ENCODE measurements at places on chromosomes 11 and 22.

DNA sequence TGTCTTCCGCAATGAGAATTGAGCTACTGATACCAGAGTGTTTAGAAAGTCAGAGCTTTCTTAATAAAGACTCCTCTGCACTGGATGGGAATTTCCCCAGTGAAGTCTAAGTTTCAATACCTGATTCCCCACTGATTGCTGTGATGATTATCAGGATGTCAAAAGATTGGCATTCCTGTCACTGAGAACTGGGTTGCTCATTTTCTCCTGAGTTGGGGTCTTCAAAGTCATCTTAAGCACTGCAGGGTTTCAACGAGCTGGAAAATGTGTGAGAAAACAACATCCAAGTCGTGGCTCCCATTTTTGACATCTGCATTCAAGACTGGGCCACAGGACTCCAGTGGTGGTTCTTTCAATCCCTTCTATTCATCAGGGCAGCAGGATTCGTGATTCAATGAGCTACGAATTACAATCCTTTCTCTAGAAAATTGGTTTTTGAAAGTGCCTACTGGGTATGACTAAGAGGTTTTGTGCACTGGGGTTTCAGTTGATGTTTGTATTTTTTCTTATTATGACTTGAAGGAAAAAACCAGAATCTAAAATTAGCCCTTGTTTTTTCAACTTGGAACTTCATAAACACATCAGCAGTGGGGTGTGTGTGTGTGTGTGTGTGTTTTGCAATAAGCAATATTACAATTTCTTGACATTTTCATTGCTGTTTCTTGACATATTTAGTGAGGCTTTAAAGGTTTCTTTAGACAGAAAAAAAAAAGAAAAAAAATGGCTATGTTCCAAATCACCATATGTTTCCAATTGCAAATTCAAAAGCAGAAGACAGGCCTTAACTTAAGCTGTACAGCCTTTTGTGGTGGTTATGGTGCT is 233.0 kb downstream of the FAM76B start:
- DNase-seq = no peak

- no peak for DNase-seq
Measured at GRCh38 chr11:2465202-2466068, 20.6 kb downstream of the KCNQ1 start.

DNA sequence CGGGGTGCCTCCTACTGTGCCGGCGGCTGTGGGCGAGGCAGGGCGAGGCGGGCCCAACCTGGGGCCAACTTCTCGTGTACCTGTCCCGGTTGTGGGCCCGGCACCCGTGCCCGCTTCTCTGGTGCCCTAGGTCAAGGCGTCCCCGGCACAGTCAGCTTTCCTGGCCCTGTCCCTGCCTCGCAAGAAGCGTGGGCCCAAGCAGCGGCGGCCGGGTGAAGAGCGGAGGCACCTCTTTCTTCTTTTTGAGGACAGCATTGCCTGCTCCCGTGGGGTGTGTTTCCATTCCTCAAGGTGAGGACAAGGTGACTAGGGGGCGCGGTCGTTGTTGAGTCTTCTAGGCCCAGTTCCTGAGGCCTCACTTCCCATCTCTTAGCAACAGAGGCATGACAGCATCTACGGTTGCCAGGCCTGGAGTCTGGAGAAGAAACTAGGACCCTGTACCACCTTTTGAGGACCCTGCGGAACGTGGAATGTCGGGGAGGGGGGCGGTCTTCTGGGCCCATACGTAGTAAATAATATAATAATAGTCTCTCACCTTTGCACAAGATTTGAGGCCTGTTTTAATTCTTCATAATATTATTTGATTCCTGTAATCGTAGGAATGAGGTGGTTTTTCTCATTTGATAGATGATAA is 418 bp downstream of the ACO2 start:
- DNase-seq = no peak

DNA sequence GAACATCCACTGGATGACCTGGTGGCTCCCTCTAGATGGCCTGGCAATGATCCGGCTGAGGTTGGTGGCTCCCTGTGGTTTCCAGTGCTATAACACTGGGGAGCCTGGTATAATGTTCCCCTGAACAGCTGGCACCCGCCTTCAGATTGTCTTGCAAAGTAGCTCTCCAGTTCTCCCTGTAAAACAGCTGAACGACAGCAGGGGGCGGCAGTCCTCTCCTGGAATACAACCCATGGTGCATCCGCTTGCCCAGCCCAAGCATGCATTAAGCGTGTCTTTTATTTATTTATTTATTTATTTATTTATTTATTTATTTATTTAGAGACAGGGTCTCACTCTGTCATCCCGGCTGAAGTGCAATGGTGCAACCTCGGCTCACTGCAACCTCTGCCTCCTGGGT is 258.9 kb downstream of the BUD13 start:
- DNase-seq = no peak

GRCh38 chr11:66531841-66532240 is 14.0 kb downstream of the ZDHHC24 start:
- DNase-seq = no peak

GRCh38 chr11:111446404-111447111 is 65.6 kb downstream of the BTG4 start:
- peak; percentile 62 for DNase-seq

- DNase-seq = no peak
Measured at GRCh38 chr11:125952973-125953372, 7.1 kb downstream of the VSIG10L2 start.

DNA sequence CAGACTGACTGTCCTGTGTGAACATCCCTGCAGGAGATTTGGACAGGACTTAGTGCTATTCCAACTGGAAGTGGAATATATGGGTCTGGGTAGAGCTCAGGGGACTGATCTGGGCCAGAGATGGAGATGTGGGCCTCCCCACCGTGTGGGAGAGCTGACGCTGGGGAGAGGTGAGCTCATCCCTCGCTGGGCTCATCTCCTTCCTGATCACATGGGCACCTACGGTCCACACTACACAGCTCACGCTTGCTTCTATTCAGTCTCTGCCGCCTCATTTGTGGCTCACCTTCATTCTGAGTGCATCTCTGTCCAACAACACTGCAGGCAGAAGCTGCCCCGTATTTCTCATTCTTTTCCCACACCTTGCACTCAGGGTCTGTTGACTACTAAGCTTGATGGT is 16.6 kb upstream of the RAB1B start:
- DNase-seq = no peak

DNA sequence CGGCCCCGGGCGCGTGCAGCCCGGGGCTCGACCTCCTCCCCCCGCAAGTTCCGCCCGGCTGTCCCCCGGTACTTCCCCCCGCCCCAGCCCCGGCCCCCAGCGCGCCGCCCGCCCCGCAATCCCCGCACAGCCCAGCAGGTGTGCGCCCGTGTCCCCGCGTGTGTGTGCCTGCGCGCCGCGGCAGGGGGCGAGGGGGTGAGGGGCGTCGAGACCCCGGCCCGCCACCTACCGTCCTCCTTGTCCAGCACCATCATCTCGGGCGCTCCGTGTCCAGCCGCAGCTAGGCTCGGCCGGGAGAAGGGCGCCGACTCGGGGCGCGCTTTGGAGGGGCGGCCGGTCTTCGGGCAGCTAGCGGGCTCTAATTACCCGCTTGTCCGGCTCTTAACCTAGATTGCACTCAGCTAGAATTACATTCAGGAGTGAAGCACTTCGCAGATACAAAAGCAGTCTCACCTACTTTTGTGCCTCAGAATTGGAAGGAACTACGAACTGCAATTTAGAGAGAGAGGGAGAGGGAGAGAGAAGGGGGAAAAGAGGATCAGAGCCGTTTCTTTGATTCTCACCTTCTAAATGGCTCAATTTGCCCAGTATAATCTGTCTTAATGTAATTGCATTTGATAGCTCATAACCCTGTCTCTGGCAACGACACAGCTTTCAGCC is 439 bp downstream of the LMO1 start:
- DNase-seq = no peak

- DNase-seq = no peak
Measured at GRCh38 chr11:86183694-86184093, 60.9 kb upstream of the EED start.

DNA sequence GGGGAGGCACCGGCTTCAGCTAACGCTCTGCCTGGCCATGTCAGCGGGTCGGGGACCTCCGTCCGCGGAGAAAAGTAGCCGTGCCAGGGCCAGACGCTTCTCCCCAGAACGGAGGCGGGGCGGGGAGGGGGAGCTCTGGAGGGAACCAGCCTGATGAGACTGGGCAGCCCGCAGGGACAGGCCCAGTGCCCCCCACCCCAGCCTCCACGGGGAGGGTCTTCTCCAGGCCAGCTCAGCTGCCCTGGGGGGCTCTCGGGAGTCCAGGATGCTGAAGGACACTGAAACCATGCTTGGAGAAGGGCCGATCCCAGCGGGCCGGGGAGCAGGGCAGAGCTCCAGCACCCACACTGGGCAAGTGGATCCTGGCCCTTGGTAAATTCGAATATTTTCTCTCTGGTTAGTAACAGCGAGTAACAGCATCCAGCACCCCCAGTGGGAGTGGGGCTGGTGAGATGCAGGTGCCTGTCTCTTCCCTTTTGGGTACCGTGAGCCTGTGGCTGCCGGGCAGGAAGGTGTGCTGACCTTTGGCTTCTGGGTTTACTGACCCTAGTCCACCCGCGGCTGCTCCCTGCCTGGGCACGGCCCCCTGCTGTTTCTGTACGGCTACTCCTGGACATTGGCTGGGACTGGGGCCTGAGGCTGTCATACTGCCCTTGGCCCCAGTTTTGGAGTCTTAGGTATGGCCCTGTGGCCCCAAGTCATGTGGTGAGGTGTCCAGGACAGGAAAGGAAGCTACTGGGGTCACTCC is 35.8 kb downstream of the GRAMD4 start:
- DNase-seq = no peak

DNA sequence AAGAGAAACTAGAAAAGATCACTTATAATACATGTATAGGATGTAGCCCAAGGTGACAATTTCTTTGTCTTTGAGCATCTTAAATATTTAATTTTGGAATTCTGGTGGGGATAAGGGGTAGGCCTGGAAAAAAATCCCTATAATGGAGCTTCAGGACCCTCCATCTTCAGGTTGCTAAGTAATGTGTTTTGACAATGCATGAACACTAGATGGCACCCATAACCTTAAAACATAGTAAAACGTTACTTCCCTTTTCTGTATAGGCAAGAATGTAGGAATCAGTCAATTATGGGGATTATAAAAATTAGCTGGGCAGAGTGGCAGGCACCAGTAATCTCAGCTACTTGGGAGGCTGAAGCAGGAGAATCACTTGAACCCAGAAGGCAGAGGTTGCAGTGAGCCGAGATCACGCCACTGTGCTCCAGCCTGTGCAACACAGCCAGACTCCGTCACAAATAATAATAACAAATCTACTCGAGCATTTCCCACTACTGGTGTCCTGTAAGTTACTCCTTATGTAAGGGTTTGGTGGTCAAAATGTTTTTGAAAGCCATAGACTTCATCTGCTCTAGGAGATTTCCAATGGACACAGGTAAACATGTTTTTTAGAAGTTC is 541.9 kb upstream of the CCDC90B start:
- no peak for DNase-seq

- no peak for DNase-seq
Measured at GRCh38 chr11:44470854-44471253, 94.6 kb upstream of the CD82 start.

- DNase-seq = no peak
Measured at GRCh38 chr11:20672575-20672974, 3.2 kb downstream of the NELL1 start.

- no peak for DNase-seq
Measured at GRCh38 chr11:91997226-91997625, 227.4 kb upstream of the FAT3 start.

DNA sequence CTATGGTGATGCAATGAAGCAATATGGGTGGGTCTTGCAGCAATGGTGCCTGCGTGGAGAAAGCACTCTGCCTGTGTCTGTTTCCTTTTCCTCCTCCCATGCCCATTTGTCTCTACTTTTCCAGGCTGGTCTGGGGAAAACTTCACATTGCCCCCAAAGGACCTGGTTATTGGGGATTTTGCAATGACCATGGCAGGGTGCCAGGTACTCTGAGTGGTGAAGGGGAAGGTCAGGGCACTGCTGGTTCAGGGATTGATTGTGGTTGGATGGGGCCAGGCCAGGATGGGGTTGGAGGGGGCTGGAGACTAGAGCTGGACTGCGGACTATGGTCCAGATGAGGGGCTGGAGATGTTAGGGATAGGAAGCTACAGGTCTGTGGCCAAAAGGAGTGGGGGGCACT is 92.1 kb downstream of the INSC start:
- no peak for DNase-seq

DNA sequence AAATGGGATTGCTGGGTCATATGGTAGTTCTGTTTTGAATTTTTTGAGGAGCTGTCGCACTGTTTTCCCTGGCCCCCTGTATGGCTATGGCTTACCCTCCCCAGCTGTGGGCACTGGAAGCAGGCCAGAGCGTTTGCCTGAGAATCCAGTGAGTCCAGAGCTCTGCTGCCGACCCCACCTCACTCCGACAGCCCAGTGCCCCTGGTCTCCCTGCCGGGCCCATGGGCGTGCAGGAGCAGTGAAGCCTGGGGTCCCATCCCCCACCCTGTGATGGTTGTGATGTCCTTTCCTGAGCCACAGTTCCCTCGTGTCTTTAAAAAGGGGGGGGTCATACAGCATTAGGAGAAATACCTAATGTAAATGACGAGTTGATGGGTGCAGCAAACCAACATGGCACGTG is 13.3 kb upstream of the GRAMD4 start:
- no peak for DNase-seq

GRCh38 chr22:33274214-33275072 is 216.3 kb upstream of the SYN3 start:
- DNase-seq = no peak

DNA sequence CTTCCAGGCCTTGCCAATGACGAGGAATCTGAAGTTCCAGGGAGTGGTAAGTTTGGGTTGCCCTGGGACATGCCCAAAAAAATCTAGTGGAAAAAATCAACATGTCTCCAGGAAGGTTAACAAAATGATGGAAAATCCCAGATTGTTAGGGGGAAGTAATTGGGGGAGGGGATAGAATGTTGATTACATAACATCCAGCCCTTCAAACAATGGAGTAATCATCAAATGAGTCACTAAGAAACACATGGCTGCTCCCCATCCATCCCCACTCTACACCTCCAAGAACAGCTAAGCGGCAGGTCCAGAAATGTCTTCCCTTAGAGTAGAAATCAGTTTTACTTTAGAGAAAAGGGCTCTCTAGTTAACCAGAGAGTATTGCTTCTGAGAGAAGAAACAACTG is 94.9 kb downstream of the ETS1 start:
- DNase-seq = no peak

DNA sequence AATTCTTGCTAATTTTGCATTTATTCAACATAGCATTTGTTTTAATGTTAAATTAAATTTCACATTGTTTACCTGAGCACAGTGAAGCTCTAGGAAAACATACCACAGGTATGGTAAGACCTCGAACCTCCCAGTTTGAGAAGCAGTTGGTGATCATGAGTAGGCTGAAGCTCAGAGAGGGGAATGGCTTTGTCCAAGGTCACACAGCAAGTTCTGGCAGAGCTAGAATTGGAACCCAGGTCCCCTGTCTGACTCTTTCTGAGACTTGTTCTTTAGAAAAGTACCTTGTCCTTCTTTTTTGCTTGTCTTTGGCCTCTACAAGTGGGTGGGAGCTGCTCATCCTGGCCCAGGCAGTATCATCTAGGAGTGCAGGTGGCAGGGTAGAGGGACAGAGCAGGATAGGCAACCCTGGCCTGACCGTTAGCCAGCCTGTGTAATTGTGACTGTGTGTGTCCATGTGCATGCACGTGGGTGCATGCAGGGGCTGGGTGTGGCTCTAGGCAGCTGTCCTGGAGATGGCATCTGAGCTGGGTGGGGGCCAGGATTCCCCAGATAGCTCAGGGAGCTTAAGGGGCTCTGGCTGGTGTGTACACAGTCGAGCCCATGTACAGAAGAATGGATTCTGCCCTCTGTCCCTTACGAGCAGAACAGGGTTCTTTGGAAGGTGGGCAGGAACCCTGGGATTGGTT is 21.6 kb downstream of the PHLDB1 start:
- DNase-seq = no peak

GRCh38 chr11:115153135-115153534 is 351.1 kb downstream of the CADM1 start:
- DNase-seq = no peak

GRCh38 chr11:70788248-70789022 is 390.1 kb downstream of the CTTN start:
- DNase-seq = no peak
